ENCODE measurements at places on chromosomes 11 and 22.
A peak's percentile ranks its signal among the peaks of the same experiment; 100 is the strongest.

DNA sequence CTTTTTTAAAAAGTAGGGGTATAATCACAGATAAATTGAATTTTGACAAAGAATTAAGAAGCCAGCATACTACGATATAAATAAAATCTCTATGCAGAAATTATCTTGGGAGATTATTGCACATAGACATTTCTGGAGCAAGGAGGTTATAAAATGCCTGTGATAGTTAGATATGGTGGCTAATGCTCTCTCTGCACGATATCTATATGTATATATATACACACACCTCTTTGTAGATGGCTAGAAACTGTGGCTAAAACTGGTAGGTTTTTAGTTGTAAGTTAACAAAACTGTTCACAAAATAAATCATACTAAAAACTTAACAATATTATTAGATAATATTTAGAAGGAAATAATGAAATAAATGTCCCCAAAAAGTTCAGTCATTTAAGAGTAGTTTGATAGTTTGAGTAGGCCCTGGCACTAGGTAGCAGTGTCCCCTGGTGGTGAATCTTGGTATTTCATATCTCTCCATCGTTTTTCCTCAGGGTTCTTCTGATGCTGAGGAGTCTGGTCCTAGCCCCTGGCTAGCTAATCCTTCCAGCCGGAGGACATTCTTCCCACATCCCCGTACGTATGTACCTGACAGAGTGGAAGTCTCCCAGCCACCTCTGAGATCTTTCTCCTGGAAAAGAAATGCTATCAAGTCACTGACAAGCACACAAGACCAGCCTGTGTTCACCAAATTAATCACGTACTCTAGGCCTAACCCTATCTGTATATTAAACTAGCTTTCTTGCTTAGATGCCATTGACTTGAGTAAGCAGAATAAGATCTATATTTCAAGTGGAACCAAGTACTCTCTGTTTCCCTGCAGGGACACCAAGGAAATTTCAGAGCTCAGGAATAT lies 32.2 kb downstream of the ART5 start:
- DNase-seq = peak; percentile 45

GRCh38 chr11:109853156-109853776 lies 239.9 kb upstream of the ZC3H12C start:
- DNase-seq = no peak

DNA sequence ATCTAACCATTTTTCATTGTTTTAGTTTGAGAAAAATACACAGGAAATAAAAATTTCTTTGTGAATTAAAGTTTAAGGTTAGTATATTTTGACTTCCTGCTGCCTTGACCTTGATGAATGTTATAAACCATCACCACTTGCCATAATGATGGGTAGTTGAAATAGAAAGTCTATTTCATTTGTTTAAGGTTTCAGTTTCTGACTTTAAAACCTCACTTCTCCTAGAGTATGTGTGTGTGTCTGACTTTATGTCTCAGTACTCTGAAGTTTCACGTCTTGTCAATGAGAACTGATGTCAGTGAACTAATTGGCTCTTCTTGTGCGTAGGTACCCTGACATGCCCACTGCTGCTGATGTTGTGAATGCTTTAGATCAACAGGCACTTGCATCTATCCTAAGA lies 188.2 kb downstream of the METTL15 start:
- no peak for DNase-seq

- DNase-seq = no peak
These were observed 615 bp downstream of the POLD4 start for GRCh38 chr11:67352546-67353316.

DNA sequence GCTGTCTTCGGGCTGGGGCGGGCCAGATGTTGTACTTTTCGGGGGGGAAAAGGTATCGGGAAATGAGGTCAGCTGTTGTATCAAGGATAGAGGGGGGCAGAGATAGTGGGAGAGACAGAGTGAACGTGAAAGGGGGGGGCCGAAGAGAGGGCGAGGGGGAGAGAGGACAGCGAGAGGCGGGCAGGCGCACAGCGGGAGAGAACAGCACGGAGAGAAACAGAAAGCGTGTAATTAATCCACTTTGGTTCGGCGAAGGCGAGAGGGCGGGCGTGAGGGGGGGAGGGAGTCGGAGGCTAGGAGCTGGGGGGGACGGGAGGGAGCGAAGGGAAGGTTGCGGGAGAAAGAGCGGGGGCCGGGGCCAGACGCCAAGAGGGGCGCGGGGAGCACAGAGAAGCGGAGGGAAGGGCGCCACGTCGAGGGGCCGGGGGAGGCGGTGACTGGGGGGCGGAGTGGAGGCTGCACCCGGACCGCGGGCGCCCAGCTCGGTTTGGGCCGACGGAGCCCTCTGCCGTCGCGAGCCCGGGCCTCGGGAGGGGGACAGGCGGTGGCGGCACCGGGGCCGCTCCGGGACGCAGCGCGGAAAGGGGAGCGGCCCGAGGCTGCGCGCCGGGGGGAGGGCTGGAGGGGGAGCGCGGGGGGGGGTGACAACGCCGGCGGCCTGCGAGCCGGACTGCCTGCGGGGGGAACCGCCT lies 612 bp downstream of the IGF2 start:
- no peak for DNase-seq

GRCh38 chr11:66902486-66903177 lies 45.8 kb downstream of the LRFN4 start:
- no peak for DNase-seq

GRCh38 chr11:15216678-15217077 lies 102.0 kb downstream of the INSC start:
- no peak for DNase-seq

DNA sequence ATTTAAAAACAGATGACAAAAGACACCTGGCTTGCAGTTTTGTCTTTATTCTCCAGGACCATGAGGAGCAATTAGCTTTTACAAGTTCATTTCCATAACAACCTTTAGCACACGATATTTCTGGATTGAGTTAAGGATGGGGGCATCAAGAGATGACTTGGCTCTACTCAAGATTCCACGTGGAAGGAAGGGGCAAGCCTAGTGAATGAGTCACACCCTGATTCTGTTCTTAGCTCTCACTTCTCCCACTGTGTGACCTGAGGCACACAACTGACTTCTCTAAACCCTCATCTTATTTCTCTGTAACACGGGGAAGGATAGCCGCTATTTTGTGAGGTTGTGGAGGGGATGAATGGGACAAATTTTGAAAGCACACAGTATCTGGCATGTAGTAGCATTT lies 185.5 kb downstream of the KIRREL3 start:
- no peak for DNase-seq

- DNase-seq = no peak
These were observed 77.2 kb downstream of the SIK3 start for GRCh38 chr11:117020869-117021564.

DNA sequence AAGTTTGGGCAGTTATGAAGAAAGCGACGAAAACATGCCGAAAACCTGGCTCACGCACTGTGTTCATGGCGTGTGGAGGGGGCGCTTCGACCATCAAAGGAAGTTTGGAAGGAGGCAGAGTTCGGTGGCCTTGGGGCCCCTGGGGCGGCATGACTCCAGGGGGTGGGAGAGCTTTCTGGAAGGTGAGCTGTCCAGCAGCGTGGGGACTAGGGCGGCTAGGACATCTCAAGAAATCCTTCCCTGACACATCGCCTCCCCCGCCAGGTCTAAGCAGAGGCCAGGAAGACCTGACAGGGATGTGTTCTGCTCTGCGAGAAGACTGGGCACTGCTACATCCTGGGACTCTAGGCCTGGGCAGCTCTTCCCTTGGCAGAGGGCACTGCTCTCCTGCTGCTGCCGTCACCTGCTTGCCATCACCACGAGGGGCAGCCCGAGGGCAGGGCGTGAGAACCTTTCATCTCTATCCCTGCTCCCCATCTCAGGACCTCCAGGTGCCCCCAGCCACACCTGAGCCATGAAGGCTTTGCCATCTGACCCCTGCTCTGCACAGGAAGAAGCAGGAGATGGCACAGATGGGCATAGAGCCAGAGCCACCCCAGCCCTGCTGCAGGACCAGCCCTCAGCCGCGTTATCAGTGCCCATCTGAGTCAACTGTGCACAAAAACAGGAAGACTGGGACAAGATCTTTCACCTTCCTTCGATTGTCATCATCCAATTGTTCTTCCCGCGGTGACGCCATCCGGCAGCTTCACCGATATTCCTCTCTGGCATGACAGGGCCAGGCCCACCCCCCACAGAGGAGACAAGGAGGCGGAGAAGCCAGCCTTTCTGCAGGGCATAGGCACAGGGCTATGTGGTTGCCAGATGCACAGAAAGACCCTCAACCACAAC lies 12.7 kb downstream of the LINC01488 start:
- no peak for DNase-seq

DNA sequence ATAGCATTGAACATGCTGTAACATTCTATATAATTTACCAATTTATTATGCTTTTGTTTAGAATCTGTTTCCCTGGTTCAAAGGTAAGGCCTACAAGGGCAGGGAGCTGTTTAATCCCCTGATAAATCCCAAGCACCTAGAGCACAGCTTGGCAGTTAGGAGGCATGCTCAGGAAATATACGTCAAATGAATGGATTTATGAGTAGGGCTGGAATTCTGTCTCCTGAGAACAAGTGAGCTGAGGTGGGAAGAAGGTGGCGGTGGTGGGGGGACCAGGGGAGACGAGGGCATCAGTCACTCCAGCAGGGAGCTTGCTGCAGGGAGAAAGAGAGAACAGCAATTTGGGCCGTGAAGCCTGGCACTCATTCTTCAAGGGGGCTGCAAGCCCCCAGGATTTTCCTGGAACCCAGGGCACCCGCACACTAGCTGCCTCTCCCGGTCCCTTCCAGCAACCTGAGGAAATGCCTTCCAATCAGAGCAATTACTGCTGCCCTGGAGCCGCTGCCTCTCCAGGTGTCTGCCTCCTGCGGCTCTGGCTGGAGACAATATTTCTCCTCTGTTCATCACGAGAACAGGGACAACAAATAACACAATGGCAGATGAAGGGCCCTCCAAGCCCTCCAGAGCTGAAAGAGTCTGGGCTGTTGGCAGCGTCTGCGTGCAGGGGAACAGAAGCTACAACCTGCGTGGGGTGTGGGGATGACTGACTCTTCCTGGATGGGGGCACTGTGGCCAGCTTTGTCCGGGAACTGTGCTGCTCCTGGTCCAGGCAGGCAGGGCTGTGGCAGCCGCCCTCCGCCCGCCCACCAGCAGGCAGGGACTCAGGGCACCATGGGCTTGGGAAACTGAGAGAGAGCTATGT lies 233.4 kb downstream of the ST3GAL4 start:
- no peak for DNase-seq

DNA sequence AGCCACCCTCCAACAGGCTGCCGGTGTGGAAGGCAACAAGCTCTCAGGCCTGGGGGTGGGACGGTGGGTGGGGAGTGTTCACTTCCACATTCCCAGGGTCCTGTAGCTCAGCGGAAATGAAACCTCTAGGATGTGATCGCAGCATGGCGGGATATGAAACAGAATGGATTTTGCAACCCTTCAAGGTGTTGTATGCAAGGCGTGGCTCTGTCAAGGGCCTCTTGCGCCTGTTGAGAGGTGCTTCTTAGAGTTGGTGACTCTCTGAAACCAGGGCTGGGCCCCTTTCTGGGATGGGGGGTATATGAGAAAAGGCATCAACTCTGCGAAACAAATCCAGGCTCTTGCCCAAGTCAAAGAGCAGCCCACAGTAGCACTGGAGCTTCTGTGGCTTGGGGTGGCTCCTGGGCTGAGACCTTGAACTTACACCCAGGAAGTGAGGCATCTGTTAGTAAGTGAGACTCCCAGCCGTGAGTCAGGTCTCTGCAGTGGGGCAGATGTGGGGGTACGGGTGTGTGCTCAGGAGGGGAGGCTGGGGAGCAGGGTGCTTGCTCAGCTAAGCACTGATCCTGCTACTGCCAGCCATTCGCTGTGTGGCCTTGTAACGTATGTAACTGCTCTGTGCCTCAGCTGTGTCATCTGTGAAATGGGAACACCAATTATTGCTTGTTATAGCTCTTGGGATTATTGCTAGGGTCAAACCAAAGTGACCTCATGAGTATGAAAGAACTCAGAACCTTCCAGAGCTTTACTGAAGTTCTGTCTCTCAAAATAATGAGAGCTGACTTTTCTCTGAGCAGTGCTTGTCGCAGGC lies 28.3 kb downstream of the NECTIN1 start:
- DNase-seq = no peak

GRCh38 chr22:20889025-20889704 lies 28.0 kb upstream of the CRKL start:
- no peak for DNase-seq

DNA sequence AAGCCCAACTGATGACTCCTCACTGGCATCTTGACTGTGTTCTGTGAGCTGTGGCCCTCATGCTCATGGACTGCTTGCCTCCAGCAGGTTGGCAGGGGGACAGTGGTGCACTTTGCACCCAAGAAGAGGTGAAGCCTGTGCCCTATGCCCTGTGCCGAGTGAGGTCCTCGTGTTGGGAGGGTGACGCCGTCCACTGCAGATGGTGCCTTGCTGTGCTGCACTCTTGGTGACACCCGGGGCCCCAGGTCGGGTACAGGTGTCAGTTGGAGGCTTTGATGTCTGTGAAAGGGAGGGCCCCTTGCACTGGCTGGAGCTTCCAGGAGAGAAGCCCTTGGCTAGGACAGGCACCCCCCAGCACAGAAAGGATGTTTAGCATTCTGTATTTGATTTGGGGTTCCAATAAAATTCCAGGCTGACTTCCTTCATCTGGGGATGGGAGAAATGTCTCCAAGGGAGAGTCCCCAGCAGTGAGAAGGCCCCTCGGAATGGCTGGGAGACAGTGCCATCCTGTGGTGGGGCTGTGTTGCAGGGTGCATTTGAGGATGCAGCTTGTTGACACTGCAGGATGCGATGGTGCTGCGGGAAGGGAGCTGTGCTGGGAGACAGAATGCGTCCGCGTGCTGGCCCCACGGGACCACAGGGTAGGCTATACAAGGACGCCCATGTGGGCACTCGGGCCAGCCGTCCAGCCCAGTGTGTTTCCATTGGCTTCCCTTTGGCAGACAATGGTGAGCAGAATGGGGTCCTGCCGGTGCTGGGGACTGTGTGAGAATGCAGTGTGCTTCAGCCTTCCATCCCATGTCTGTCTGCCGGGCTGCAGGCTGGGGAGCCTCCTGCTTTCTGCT lies 2.5 kb upstream of the ZDHHC8 start:
- peak; percentile 48 for DNase-seq

DNA sequence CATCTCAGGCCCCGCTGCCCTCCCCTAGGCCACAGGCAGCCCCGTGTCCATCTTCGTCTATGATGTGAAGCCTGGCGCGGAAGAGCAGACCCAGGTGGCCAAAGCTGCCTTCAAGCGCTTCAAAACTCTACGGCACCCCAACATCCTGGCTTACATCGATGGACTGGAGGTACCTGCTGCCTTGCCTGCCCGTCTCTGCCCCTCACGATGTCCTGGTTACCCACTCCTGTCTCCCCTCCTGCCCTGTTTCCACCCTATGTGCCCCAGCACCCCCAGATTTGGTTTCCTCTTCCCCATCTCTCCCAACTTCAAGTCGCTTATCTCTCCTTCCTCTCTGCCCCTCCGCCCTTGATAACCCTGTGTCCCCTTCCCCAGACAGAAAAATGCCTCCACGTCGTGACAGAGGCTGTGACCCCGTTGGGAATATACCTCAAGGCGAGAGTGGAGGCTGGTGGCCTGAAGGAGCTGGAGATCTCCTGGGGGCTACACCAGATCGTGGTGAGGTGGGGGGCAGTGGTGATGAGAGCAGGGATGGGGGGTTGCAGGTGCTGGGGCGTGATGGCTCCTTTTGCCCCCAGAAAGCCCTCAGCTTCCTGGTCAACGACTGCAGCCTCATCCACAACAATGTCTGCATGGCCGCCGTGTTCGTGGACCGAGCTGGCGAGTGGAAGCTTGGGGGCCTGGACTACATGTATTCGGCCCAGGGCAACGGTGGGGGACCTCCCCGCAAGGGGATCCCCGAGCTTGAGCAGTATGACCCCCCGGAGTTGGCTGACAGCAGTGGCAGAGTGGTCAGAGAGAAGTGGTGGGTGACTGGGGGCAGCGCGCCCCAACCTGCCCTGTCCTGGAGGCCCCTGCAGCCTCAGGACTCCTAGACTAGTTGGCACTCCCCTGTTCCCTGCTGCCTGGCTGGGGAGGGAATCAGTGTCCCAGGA lies 930 bp downstream of the SCYL1 start:
- DNase-seq = no peak

- DNase-seq = no peak
These were observed 20.3 kb downstream of the GTPBP1 start for GRCh38 chr22:38725900-38726655.
